ENCODE measurements at places on chromosomes 2 and 18.
A peak's percentile ranks its signal among the peaks of the same experiment; 100 is the strongest.

DNA sequence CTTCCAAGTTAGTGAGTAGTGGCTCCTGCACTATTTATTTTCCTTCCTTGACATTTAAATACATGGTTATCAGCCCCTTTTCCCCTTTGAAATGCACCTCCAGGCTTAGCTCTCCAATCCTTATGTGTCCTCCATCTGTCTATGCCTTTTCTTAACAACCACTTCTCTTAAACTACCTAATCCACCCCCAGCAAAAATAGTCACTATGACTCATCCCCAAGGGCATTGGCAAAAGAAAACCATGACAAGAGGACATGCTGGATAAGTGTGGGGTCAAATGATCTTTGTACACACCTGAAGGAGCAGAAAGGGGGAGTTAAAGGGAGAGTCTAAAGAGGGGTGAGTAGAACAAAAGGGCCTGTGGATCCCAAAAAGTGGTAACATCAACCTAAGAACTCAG, 127.2 kb downstream of the ANKRD44 start:
- no peak for DNase-seq

DNA sequence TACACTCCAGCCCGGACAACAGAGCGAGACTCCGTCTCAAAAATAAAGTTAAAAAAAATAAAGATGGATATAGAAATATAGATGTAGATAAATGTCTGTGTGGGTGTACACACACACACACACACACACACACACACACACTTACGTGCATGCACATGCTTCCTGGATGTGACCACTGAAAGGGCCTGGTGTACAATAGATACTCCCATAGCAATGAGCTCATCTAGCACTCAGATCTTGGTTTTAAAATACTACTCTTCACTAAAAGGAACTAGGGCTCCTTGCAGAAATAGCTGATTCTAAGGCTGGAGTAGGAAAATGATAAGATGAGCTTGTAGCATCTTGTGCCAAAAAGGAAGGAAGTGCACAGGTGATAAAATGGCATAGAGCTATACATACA, 39.1 kb downstream of the ROCK2 start:
- no peak for DNase-seq

DNA sequence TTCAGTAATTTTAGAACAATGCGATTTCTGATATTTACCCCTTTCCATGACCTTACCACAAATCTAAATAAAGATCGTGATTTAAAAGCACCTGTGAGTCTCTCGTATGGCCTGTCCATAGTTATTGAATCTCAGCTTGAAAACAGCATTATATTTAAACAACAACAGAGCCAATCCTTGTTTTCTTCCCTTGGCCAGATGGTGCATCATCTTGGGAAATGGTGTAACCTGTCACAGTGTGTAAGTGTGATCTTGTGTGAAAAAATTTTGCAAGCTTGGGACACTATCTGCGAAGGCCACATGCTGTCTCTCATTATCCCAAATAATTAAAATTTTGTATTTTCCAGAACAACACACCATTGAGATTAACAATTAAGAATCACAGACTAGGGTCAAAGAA, 262.7 kb upstream of the SPHKAP start:
- no peak for DNase-seq

GRCh38 chr18:76496194-76496890, 1.3 kb upstream of the ZNF516 start:
- DNase-seq, result no peak

GRCh38 chr2:188870289-188870688, 103.9 kb upstream of the COL3A1 start:
- DNase-seq, result no peak

- DNase-seq, result no peak
Measured at GRCh38 chr18:4399929-4400328, 55.2 kb downstream of the DLGAP1 start.

GRCh38 chr2:241443486-241444223, 64.7 kb downstream of the STK25 start:
- peak; percentile 1 for DNase-seq

GRCh38 chr18:11997466-11997865, 16.2 kb downstream of the IMPA2 start:
- no peak for DNase-seq

DNA sequence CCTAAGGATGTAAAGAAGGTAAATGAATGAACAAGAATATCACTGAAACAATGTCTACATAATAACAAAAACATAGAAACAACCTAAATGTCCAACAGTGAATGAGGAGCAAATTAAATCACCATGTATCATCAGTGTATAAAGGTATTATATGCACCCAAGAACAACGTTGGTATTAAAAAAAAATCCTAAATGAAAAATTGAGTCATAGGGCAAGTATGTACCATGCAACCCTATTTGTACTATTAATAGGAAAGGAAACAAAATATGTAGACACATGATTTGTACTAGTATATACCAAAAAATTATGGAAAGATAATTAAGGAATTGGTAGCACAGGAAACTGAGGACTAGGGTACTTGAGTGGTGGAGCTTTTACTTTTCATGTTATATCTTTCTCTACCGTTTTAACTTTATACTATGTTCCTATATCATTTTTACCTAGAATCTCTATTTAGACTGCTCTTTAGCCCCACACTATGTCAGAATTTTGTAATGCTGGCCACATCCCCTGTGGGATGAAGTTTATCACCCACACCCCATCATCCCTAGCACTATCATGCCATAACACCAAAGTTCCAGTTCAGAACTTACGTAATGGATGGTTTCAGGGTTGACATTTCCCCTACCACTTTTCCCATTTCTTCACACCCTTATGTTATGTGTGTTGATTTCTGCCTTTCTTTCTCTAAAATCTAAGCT, 25.6 kb downstream of the IKZF2 start:
- no peak for DNase-seq

- DNase-seq, result no peak
Measured at GRCh38 chr2:149709496-149710263, 122.1 kb upstream of the MMADHC start.

- DNase-seq, result no peak
Measured at GRCh38 chr2:179949438-179949837, 57.7 kb downstream of the CWC22 start.

DNA sequence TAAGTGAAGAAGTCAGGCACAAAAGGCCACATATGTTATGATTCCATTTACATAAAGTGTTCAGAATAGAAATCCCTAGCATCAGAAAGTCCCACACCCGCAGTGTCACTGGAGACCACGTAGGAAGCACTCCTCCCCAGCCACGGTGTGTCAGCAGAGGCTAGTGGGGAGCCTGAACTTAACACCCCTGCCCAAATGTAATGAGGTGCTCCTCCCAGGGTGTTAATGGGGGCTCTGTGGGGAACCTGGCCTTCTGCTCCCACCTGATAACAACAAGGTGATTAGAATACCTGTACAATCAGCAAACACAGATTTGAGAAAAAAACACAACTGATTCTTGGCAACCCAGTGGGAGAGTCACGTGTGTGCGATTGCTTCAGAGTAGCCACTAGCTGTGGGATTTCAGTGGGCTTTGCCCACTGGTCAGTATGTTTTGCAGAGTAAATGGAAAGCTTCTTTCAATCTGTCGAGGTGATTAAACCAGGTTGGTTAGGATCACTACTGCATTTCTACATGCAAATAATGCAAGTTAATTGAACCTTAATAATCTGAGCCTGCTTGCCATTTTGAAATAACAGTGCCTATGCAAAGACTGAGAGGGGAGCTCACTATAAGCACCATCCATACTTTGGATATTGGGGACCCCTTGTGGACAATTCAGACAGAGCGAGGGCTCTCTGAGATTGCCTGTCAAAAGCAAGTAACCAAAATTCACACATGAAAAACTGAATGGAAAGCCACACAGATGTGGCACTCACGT, 20.6 kb upstream of the ATRAID start:
- DNase-seq, result peak; percentile 47

DNA sequence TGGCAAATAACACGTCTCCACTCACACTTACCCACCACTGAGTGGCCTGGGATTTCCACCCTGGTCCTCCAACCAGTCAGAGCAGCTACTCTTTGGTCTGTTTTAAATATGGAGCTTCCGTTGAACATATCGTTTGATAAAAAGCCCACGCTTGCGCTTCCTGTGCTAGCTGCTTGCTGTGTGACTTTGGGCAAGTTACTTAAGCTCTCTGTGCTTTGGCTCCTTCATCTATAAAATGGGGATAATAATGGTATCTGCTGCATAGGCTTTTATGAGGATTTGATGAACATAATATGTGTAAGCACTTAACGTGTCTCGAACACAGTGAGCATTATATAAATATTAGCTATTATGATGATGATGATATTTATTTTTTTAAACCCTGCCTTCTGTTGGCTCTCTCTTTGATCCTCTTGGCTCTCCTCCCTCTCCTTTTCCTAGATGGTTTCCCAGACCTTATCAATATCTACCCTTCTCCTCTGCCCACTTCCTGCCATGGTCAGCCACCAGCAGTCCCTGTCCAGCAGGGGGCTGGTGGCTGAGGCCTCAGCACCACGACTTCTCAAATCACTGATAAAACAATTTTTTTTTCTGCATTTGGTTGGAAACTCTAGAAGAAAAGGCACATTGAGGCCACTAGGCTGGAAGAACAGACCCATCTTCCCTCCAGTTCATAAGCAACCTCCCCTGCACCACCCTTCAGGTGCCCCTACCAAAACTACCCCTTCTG, 191.9 kb downstream of the LOXHD1 start:
- DNase-seq, result no peak

- DNase-seq, result no peak
Measured at GRCh38 chr2:110106642-110107041, 9.0 kb downstream of the MALL start.

- DNase-seq, result no peak
Measured at GRCh38 chr18:74797577-74798151, 200.0 kb downstream of the ZNF407 start.

DNA sequence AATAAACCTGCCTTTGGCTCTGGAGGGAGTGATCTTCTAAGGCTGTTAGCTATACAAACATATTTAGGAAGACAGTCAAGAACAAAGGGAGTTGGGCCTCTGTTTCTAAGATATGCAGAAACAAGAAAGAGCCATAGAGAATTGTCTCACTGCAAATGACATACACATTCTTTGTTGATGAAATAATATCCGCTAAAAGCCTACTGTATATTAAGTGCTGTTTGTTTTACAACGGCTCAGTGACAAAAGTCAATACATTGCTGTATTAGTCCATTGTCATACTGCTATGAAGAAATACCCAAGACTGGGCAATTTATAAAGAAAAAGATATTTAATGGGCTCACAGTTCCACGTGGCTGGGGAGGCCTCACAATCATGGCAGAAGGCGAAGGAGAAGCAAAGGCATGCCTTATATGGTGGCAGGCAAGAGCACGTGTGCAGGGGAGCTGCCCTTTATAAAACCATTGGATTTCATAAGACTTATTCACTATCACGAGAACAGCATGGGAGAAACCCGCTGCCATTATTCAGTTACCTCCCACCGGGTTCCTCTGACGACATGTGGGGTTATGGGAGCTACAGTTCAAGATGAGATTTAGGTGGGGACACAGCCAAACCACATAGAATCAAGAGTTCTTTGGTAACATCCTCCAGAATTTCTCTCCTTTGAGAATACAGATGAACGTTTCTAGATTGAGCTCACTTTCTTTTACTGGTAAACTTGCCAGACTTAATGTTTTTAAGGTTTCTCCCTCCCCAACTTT, 157.8 kb downstream of the PIK3C3 start:
- DNase-seq, result no peak

DNA sequence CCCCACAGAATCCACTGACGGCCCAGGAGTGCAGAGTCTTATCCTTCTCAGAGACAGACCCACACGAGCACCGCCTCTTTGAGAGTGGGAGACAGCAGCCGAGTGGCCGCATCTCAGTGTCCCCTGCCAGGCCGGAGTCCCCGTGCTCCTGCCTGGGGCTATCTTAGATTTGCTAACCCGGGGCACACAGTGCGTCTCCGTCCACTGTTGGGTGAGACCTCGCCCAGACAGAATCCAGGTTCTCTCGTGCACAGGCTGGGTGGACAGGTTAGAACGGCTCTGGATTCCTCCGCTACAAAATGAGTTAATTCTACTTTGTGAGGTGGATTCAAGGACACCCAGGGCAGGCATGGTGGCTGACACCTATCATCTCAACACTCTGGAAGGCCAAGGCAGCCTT, 88.3 kb downstream of the ZNF516 start:
- no peak for DNase-seq

GRCh38 chr2:30974554-30974953, 163.7 kb downstream of the GALNT14 start:
- no peak for DNase-seq

DNA sequence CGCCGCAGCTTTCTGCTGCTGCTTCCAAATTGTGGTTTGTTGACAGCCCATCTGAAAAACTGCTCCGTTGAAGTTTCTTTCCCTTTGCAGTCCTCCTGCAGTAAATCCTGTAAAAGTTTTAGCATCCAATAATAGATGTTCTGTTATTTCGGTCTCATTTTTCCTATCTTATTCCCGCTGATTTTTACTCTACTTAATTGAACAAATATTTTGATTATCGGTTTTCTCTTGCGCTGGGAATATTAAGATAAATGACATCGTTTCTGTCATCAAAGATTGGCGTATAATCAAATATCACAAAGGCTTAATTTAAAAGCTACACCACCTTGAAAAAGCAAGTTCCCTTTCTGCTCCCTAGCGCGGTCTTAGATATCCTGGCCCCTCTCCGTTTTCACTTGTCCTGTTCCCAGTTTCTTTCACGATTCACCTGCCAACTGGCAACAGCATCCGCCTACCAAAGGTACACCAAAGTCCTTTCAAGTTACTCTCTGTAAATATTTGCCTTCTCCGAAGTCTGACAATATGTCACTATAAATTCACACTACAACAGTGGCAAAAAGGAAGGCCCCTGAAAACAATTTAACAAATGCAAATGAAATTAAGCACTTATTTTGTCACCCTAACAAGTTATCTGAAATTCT, 1.0 kb upstream of the STRN start:
- DNase-seq, result no peak

- no peak for DNase-seq
Measured at GRCh38 chr2:82158150-82158549, 1853.6 kb upstream of the LRRTM1 start.

- DNase-seq, result no peak
Measured at GRCh38 chr2:184026961-184027360, 571.4 kb upstream of the ZNF804A start.

DNA sequence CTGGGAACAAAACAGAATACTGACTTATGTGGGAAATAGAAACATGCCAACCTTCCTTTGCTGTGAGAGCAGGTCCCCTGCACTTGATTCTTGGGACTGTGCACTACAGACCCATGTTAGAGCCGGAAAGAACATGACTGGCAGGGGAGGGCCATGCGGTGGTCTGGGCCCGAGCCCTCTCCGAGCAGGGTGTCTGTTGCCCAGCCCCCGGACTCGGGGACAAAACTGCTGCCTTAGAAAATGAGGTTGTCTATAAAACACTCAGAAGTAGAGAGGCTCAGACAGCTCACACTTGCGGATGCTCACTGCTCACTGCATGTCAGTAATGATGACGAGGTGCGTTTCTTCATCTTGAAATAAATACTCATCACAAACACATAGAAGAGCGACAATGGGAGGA, 270.7 kb upstream of the HDAC4 start:
- DNase-seq, result no peak

DNA sequence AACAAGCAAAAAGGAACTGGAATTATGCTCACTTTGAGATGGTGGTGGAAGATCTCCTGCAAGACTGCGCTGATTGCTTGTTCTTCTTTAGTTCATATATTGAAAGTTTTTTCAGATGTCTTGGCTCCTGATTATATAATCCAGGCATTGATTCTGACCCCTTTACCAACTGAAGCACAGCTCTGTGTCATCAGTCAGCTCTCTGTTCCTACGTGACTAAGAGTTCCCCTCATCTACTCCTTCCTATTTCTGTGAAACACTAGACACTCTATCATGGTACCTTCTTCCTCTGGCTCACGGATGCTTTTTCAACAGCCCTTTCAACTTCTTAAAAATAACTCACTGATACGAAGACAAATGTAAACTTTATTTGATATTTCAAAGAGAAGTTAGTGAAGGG, 788.6 kb downstream of the SOCS6 start:
- DNase-seq, result no peak
